ENCODE measurements at places on chromosomes 16 and 17. TPM values are rescaled to one million over a fixed set of nuclear protein-coding genes. Genes with fewer than 3 reads are reported as not detected.

PMP22 gene
- 1.5 TPM for total RNA-seq

TOX3 gene
- total RNA-seq = 20.2 TPM

DNA sequence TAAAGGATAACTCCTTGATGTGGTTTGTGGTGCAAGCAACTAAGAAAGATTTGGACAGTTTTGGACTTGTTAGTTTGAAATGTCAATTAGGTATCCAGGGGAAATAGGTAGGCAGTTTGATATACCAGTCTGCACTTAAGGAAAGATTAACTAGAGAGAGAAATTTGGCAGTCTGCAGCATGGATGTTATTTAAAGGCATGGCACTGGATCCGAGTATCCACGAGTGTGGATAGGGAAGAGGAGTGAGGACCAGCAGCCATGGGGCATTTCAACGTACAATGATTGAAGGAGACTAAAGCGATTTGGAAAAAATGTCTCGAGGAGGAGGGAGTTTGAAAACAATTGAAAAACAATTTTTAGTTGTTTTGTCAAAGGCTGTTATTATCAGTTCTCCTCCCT, 117.4 kb downstream of the NLK start:
- H3K4me3 ChIP-seq = no peak overlapping the region
- no peaks in the 10 kb centered on the region for H3K27me3 ChIP-seq
- H3K4me1 ChIP-seq = no peaks in the 10 kb centered on the region
- DNase-seq = no peak

DNA sequence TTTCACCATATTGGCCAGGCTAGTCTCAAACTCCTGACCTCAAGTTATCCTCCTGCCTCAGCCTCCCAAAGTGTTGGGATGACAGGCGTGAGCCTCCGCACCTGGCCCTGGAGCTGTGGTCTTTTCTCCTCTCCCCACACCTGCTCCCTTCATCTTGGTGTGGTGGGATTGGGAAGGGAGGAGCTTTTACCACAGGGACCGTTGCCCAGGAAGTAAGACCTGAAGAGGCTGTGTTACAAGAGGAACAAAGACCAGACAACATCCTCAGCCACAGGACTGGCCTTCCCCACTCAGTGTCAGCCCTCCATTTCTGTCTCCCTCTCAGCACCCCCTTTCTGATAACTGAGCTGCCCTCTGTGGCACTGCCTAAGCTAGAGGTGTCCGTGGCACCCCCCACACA, 9.4 kb upstream of the C17orf113 start:
- H3K4me1 ChIP-seq = peaks cover 2% of the 10 kb centered on the region
- H3K27me3 ChIP-seq = no peaks in the 10 kb centered on the region
- H3K4me3 ChIP-seq = no peak overlapping the region

- H3K27ac ChIP-seq = no peak overlapping the region
- DNase-seq = no peak
- no peaks in the 10 kb centered on the region for H3K27me3 ChIP-seq
- no peak overlapping the region for H3K4me3 ChIP-seq
- peaks cover 34% of the 10 kb centered on the region for H3K36me3 ChIP-seq
- H3K4me1 ChIP-seq = no peaks in the 10 kb centered on the region
Measured at GRCh38 chr16:19513377-19514053, 8.4 kb downstream of the GDE1 start.

DNA sequence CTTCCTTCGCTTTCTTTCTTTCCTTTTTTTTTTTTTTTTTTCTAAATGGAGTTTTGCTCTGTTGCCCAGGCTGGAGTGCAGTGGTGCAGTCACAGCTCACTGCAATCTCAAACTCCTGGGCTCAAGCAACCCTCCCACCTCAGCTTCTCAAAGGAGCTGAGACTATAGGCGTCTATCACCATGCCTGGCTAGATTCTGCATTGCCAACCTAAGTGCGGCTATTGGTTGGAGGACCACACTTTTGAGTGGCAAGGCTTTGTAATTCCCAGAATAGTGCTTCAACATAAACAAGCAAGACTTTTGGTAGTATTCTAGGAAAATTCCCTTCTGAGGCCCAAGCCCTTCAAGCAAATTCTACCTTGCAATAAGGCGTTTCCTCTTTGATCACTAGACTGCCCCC, 107.8 kb downstream of the YPEL2 start:
- H3K27ac ChIP-seq = no peak overlapping the region
- no peaks in the 10 kb centered on the region for H3K27me3 ChIP-seq
- no peaks in the 10 kb centered on the region for H3K36me3 ChIP-seq
- no peak for DNase-seq
- H3K4me1 ChIP-seq = no peaks in the 10 kb centered on the region

- H3K27me3 ChIP-seq = no peaks in the 10 kb centered on the region
- no peaks in the 10 kb centered on the region for H3K4me1 ChIP-seq
- no peak overlapping the region for H3K27ac ChIP-seq
- peaks cover 6% of the 10 kb centered on the region for H3K36me3 ChIP-seq
- DNase-seq = no peak
Measured at GRCh38 chr17:65914784-65915342, 277.1 kb downstream of the CEP112 start.

Measured in H9 (cell line).